ENCODE measurements at places on chromosomes 6 and 20.
A peak's percentile ranks its signal among the peaks of the same experiment; 100 is the strongest.

DNA sequence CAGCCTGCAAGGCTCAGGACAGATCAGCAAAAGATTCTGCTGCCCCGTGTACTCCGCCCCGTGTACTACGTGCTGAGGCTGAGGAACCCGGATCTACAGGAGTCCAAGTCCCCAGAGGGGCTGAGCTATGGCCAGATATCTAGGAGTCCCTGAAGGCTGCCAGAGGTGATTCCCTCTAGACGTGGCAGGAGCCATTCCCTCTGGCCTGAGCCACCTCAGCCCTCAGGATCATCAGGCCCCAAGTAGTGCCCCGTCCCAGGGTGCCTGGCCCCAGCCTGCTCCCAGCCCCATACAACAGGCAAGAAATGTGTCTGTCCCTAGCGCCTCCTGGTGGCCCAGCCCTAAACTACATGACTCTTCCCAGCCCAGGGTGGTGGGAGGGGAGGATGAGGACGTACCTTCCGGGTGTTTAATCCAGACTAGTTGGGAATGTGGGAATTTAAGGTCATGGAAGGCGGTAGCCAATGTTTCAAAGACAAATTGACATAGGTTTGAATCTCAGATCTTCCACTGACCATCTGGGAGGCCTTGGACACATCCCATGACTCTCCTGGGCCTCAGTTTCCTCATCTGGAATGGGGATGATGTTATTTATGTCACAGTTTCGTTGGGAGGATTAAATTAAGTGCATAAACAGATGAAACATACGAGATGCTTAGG is 49.4 kb upstream of the PTPN1 start:
- peak; percentile 72 for DNase-seq

GRCh38 chr6:162416831-162417537 is 310.6 kb downstream of the PRKN start:
- DNase-seq = no peak

GRCh38 chr20:37383229-37383989 is 37.5 kb downstream of the SRC start:
- DNase-seq = no peak

DNA sequence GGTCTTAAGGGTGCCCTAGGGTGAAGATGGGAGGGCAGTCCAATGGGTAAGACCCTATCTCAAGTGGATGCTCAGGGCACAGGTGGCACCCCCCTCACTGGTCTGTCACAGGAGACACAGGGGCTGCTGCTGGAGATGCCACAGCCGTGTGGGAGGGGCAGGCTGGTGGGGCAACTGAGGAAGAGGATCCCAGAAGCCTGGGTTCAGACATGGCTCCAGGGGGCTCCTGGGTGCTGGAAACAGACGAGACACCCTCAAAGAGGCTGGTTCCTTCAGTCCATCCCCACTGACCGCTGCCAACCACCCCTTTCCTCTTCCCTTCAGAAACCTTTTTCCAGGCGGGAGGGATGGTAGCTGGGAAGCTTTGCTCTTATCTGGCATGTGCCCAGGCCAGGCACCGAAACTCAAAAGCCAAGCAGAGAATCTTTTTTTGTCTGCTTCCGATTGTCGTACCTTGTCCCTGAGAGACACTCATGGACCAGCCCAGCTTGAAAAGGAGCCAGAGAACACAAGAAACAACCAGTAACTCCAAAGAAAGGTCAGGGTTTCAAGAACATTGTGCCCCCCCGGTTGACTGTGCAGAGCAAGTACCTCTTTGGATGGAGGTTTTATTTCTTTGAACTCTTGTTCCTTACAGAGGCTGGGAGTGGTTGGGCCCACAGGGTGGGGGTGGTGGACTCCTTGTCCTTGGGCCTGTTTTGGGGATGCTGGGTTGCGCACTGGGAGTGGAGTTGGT is 28.5 kb upstream of the EMILIN3 start:
- DNase-seq = no peak

DNA sequence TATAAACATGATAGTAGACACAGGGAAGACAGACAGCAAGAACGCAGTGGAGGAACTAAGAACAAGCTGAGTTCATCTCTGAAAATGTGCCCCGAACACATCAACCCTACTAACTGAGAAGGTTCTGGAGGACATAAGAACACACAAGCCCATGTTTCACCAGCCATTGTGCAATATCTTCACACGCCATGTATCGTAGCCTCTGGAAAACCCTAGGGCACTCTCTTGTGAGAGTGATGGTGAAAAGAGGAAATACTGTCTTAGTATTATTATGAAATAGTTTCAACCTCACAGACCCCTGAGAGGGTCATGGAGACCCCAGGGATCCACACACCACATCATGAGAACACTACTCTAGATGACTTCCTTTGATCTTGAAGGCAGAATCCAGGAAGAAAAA is 26.1 kb upstream of the FOXF2 start:
- no peak for DNase-seq

GRCh38 chr20:36206068-36206467 is 30.2 kb upstream of the AAR2 start:
- DNase-seq = no peak

- peak; percentile 37 for DNase-seq
Measured at GRCh38 chr6:167113935-167114910, 8.7 kb upstream of the CCR6 start.

GRCh38 chr6:4018924-4019236 is 60.1 kb downstream of the FAM217A start:
- no peak for DNase-seq

- no peak for DNase-seq
Measured at GRCh38 chr6:4351520-4352321, 216.3 kb upstream of the ECI2 start.

GRCh38 chr20:59456342-59457279 is 147.7 kb upstream of the PHACTR3 start:
- DNase-seq = no peak

Measured in T-helper 2 cell (primary cell).